ENCODE measurements at places on chromosomes 4 and X.

DNA sequence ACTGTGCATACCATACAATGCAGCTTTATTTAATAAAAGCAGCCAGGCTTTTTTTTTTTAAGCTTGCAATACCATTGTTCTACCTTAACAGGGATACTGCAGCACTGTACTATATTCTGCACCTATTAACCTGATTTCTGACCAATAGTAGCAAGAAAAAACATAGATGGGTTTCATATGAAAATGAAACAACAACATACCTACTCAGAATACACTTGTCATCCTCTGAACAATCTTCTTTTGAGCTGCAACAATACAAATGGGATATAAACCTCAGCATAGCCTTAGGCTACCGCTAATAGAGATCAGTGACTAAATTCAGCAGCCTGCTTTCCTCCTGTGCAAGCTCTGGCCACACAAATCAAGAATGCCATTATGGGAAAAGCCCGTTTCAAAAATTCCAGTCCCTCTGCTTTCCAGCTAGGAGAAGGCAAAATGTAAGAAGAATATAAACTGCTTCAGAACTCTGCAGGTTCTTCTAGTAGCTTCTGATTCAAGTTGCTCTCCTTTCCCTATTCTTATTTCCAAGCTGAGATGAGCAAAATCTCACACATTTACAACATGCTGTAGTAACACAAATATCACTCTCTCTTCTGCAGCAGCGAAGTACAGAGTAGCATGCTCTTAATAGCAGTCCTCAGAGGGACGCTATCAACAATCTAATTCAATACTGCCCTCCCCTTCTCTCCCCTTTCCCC lies 143.4 kb downstream of the KLHL13 start:
- DNase-seq = no peak

DNA sequence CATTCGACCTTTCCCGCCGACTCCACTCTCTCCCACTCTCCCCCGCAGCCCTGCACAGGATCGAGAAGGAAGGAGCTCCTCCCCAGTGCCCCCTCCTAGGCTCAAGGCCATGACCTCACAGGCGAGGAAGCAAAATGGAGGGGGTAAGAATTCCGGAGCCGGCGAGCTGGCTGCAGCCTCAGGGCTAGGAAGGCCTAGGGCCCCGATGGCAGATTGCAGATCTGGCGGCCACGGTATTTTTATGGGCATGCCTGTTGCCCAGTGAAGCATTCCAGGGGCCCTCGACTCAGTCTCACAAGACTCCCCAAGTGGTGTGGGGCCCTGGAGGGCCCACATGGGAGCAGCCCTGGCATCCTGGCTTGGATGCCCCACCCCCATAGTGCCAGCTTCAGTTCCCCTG lies 942 bp upstream of the L1CAM start:
- DNase-seq = peak; percentile 47

GRCh38 chr4:7307394-7308099 lies 115.2 kb downstream of the SORCS2 start:
- no peak for DNase-seq

DNA sequence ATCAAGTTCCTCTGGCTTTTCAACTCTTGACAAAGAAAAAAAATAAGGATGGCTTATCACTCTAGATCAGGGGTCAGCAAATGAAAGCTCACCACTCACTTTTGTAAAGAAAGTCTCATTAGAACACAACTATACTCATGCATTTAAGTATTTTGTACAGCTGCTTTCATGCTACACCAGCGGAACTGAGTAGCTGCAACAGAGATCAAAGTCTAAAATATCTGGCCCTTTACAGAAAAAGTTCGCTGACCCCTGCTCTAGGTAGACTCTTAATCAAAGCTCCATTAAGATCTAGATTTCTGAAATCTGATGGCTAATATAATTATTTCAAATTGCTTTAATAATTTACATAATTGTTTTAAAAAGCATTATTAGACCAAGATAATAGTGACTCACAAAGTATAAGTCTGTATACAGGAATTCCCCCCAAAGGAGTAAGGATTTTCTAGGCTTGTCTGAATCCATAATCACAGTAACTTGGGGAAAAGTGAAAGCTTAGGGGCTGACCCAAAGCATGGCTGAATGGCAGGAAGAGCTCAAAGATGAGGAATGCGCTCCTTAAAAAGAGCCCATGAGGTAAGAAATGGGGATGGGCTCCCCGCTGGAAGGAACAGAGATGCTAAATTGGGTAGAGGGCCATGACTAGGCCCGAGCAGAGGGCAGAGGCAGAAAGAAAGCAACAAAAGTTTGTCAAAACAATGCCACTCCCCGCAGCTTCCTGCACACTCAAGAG lies 140.3 kb downstream of the SH3KBP1 start:
- DNase-seq = no peak

DNA sequence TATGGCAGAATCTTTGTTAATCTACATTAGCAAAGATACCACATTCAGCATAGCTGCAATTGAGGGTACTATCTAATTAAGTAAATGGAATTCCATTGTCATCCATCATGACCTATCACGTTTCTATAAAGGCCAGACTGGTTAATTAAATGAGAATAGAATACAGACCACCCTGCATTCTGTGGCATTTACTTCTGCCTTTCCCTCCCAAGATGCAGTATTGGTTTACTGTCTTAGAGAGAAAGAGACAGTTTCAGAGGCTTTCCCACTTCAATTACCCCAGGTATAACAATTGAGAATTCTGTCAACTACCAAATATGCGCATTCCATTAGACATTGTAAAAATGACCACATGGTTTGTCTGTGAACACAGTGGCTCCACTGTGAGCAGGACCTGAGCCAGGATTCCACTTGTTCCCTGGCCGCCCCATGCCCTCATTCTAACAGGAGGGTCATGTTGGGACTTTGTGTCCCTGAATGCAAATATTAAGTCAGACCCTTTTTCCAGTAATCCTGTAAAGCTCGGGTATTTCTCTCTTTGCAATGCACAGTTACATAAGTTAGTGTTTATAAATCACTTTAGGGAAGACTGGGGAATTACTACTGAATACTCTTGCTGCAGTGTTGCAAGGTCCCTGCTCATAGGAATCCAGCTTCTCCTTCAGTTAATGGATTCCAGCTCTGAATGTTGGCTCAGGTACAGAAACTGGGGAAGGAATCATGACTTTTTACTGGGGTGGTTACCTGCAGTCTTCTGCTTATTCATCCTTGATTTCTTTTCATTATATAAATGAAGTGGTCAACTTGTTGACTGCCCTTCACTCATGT lies 261.0 kb downstream of the PDGFC start:
- no peak for DNase-seq

Measured in nephron progenitor cell (in vitro differentiated cells).